ENCODE measurements at places on chromosomes 7 and 10.

GRCh38 chr7:8115547-8116402 lies 146.2 kb downstream of the ICA1 start:
- DNase-seq = no peak

DNA sequence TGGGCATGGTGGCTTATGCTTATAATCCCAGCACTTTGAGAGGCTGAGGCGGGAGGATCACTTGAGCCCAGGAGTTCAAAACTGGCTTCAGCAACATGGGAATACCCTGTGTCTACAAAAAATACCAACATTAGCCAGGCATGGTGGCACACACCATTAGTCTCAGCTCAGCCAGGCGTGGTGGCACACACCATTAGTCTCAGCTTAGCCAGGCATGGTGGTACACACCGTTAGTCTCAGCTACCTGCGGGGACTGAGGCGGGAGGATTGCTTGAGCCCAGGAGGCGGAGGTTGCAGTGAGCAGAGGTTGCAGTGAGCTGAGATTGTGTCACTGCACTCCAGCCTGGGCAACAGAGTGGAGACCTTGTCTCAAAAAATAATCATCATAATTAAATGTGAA lies 9.0 kb downstream of the LRRC27 start:
- no peak for DNase-seq

DNA sequence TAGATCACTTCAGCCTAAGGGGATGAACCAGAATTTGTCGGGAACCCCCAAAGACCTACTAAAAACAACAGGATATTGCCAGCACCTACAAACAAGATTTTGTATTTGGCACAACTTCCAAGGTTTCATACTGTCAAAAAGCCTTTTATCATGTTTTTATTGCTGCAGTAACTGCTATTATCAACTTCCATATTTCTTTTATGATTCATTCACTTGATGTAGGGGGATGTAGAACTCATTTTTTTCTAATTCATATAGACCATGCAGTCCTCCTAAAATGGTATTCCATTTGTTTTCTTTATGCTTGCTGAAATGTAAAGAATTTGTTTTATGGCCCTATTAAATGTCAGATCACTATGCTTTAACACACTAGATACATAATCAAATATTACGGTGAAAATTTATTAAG lies 30.0 kb upstream of the WNT16 start:
- no peak for DNase-seq

- no peak for DNase-seq
Measured at GRCh38 chr10:122498521-122498920, 37.2 kb downstream of the HTRA1 start.

DNA sequence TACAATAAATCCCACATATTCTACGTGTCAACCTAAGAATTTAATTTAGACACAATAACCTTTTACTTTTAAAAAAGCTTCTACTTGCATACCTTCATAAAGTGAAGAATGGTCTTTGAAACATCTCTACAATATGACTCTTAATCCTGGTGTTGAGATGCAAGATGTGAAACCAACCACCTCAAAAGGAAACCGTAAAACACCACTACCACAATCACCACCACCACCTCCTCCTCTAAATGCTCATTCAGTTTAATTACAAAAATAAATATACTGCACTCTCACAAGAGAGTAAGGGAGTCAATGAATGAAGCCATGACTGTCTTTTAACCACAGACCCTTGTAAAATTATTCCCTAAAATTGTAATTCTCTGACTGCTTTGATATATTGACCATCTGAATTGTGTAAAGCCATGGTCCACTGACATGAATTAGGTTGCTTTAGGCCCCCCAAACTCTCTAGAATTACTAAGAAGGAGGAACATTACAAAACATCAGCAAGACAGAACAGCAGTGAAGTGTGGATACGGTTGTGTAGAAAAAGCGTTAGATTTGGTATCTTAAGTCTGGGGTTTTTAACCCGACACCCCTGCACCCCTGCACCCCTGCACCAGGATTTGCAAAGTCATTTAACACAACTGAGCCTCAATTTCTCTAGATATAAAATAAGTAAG lies 171.4 kb downstream of the SFMBT2 start:
- peak; percentile 19 for DNase-seq

GRCh38 chr7:23020742-23021401 lies 6.9 kb upstream of the HYCC1 start:
- peak; percentile 17 for DNase-seq

GRCh38 chr10:114073395-114074186 lies 29.9 kb downstream of the ADRB1 start:
- no peak for DNase-seq

GRCh38 chr7:151225948-151226510 lies 976 bp downstream of the ABCF2 start:
- no peak for DNase-seq

GRCh38 chr7:112021379-112022044 lies 184.7 kb downstream of the DOCK4 start:
- DNase-seq = no peak

DNA sequence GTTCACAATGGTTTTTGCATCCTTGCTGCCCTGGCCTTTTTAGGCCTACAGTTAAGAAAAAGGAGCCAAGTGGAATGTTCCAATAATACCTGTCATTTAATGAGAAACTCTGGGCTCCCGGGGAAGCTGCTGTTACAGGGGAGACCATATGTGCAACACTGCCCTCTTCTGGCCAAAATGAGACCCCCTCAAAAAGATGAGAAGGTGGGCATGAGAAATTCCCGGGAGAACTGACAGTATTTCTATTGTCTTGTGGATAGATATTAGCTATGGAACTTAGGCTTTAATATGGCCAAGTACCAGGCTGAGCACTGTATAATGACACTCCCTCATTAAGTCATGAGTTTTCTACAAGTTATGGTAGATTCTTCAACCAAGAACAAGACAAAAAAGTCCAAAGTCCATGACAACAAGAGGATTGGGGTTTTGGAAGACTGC lies 99.4 kb downstream of the CCDC3 start:
- peak; percentile 57 for DNase-seq

DNA sequence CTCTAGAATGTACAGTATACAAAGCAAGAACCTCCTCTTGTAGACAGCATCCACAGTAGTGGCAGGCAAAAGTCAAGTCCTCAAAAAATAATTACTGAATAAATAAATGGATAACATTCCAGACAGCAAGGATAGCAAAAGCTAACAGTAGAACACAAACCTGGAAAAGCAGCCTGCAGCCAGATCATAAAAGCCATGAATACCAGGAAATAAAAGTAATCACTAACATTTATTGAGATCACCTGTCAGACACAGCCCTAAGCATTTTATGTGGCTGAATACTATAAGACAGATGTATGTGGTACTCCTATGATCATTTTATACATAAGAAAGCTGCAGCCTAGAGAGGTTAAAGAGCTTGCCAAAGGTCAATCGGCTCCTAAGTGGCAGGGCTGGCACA lies 34.0 kb downstream of the CUL2 start:
- DNase-seq = no peak

DNA sequence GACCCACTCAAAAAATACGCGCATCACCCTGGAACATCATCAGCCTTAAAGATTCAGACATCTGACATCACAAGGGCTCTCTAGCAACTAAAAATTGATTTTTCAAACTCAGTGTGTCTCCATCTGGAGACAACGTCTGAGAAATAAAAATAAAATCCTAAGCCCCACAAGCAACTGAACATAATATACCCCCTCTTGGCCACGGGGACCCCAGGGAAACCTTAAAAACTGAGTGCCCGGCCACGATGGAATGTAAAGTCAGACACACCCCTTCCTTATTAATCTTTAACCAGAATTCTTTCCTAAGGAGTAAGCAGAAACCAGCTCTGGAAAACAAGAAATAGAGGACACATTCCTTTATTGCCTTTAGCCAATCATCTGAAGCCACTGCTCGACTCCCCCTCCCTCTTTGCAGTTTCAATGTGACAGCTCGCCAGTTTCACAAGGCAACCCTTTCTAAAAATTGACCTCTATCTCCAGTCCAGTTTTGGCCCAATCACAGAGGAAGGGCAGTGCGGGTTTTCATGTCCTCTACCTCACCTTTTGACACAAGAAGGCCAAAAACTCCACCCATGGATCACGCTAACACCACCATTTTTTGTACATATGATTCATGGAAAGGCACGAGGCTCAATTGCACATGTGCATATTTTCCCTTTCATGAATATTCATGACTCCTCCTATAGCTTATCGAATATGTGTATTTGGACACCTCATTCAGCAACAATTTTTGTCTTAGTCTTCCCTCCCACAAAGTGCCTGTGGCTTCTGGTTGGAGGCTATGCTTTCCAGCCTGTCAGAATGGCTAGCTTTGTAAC lies 24.2 kb downstream of the IFIT3 start:
- DNase-seq = no peak

DNA sequence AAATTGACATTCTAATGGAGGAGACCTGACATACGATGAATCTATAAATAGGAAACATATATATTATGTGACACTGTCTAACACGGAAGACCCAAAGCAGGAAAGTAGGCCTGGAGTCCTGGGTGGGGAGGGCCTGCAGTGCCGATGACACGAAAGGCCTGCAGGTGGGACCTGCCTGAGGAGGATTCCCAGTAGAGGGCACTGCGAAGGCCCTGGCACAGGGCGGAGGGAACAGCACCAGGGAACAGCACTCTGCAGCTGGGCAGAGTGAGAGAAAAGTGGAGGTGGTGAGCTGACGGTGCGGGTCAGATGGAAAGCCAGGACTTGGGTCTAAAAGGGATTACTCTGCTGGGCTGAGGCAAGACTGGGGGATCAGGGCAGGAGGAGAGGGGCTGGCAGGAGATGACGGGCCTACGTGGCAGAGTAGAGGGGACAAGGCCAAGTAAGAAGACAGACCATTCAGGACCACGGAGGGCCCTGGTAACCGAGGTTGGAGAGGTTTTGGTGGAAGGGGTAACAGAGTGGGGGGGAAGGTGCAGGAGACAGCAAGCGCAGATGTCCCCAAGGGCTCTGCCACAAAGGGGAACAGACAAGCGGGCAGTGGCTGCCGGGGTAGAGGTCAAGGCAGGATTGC lies 8.1 kb downstream of the ZNF746 start:
- DNase-seq = no peak

GRCh38 chr10:20737107-20737506 lies 160.0 kb downstream of the NEBL start:
- DNase-seq = no peak

GRCh38 chr10:7337431-7338171 lies 73.2 kb downstream of the SFMBT2 start:
- DNase-seq = peak; percentile 18

DNA sequence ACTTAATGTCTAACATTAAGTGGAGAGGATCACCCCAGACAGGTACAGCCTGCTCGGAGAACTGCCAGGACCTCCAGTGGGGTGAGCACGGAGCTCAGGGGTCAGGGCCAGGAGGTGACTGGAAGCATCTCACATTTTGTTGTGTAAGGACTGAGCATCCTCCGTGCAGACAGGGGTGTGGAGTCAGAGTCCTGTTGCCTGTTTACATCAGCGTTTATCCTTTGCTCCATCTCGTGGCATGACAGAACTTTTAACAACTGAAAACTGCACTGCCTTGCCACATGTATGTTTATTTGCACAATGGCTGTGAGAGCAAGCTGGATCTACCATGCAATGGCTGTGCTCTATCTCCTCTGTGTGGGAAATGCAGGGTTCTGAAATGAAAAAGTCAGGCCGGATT lies 175.4 kb upstream of the AKR1E2 start:
- DNase-seq = no peak

GRCh38 chr7:114823290-114823689 lies 98.6 kb upstream of the MDFIC start:
- no peak for DNase-seq

- DNase-seq = no peak
Measured at GRCh38 chr10:31698181-31698830, 230.3 kb downstream of the ARHGAP12 start.

DNA sequence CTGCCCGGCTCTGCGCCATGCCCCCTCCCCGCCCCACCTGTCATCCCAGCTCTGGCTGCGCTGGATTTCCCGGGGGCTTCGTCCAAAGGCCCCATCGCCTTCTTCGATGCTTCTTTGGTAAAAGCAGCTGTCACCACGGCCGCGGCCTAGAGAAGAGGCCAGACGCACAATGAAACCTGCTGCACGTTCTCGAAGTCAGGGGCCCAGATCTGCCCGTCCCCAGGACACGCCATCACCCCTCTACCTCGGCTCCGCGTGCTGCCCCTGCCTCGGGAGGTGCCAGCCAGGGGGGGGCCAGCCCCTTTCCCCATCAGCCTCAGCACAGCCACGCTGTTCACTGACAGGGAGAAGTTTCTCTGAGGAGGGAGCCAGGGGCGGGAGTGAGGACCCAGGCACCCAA lies 6.8 kb downstream of the GIGYF1 start:
- DNase-seq = no peak

DNA sequence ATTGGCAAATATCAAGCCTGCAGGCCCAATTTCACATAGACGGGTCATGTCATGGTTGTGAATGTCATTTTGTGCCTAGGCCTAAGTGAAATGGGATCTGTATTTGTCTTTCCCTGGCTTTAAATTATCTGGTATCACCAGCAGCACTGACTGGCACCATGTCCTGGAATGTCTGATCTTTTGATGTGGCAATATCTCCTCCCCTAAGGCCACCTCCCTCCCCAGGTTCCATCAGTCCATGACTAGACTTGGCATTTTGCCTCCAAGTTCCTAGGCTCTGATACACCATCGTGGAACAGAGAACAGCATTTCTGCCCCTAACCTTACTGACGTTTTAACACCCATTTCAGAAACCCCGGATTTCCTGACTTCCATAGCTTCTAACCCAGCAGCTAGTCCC lies 513.9 kb downstream of the GALNT17 start:
- no peak for DNase-seq

DNA sequence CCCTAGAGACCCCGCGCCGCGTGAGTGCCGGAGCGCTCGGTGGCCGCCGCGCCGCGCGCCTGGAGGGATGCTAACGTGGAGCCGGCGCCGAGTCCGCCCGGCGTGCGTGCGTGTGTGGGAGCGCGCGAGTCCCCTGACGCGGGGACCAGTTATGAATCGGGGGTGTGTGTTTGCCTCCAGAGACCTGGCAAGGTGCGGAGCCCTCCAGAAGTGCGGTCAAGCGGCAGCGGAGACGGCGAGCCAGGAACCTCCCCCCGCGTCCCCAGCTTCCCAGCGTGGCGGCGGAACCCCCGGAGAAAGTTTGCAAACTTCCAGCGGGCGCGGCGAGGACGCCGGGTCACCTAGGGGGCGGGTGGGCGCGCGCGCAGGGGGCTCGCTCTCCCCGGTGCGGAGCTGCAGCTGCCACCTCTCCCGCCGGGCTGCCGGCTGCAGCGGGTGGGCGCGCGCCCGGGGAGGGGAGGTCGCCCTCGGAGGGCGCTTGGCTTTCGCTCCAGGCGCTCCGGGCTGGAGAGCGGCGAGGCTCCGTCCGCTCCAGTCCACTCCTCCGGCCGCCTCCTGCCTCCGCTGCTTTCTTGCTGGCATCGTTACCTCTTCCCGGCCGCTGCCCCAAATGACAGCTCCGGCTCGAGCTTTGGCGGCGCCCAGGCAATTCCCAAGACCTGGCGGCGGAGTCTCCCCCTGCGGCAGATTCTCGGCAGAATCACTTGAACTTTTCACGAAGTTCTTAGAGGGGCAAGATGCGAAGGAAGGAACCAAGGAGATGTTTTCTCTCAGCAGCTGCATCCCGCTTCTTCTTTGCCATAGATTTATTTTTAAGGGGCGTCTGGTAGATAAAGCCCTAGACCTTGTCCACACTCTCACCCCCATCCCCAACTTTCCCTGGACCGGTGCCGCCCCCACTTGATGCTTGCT lies 2.3 kb upstream of the CREB5 start:
- no peak for DNase-seq

- DNase-seq = no peak
Measured at GRCh38 chr7:27303026-27303425, 60.4 kb downstream of the EVX1 start.

GRCh38 chr7:119413314-119413805 lies 859.6 kb upstream of the KCND2 start:
- DNase-seq = no peak

Measured in stimulated activated CD4-positive, alpha-beta T cell treated with anti-CD3 and anti-CD28 coated beads, Interleukin-4, amount 100 ng/mL, for 24 hours (primary cell).